ENCODE measurements at places on chromosomes 6 and 20.

GRCh38 chr20:33567949-33568348 lies 78.1 kb downstream of the CBFA2T2 start:
- DNase-seq, result no peak

DNA sequence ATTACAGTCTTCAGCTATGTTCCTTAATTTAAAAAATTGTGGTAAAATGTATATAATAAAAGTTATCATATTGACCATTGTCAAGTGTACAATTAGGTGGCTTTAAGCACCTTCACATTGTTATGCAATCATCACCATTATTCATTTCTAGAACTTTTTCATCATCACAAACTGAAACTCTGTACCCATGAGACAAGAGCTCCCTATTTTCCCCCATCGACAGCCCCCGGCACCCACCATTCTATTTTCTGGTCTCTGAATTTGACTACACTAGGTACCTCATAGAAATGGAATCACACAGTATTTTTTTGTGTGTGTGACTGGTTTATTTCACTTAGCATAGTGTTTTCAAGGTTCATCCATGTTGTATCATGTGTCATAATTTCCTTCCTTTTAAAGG lies 39.7 kb upstream of the FYN start:
- no peak for DNase-seq

DNA sequence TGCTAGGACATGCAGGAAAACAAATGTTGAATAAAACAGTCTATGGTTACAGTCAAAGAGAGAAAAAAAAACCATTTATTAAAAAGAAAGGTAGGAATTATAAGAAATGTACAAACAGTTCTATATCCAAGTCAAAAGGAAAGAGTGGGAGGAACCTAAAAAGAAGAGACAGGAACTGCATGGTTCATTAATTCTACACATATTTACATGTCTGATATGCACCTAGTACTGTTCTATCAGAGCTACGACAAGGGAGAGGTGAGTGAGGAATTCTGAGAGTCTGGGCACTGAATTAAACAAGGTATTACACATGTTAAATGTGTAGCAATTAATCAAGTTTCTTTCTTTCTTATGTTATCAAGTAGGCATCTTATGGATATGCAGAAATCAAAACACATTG lies 41.9 kb downstream of the SYCP2 start:
- no peak for DNase-seq

- no peak for DNase-seq
Observed at GRCh38 chr20:23289249-23289648, 61.3 kb upstream of the NXT1 start.

DNA sequence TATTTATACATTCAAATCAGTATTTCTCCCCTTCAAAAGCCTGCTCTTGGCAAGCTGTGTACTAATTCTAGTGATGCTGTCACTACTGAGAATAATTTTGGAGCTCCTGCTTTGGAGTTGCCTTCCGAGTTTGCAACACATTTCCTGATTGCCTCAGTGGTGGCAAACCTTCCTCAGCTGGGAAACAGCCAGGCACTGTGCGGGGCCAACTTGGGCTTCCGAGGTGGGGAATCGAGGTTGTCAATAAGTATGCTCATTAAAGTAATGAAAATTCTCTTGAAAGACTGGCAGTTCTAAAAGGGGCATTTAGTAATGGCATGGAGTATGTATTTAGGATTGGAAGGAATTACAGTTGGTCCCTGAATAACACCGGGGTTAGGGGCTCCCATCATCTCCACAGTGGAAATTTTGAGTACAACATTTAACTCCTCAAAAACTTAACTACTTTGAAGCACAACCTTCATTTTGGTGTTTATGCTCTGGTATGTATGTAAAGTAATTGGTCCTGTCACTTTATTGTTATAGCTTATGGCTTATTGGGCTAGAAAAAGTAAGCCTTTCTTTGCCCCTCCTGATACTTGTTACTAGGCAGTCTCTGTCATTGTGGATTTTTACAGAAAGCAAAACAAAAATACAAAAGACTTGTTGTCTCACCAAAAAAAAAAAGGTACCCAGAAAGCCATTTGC lies 2.7 kb downstream of the PAQR8 start:
- no peak for DNase-seq

- no peak for DNase-seq
Observed at GRCh38 chr6:139756381-139756780, 381.9 kb upstream of the CITED2 start.

GRCh38 chr20:61923371-61924166 lies 142.1 kb downstream of the TAF4 start:
- no peak for DNase-seq

All from stimulated activated CD8-positive, alpha-beta memory T cell treated with anti-CD3 and anti-CD28 coated beads, Interleukin-2, amount 100 ng/mL, for 48 hours (primary cell).